ENCODE measurements at places on chromosomes 6 and 20.

DNA sequence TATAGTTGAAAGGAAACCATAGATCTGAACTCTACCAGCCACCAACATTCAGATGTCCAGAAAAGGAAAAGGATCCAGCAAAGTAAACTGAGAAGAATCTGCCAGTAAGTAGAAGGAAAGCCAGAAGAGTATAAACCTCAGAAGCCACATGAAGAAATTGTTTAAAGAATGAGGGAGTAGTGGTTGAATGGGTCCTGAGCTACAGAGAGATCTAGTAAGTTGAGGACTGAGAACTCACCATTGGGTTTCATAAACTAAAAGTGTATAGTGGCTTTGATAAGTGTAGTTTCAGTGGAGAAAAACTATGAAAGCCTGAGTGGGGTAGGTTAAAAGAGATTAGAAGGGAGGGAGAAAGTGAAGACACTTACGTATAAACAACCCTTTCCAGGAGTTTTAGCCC, 32.0 kb upstream of the SUMO4 start:
- DNase-seq: no peak

DNA sequence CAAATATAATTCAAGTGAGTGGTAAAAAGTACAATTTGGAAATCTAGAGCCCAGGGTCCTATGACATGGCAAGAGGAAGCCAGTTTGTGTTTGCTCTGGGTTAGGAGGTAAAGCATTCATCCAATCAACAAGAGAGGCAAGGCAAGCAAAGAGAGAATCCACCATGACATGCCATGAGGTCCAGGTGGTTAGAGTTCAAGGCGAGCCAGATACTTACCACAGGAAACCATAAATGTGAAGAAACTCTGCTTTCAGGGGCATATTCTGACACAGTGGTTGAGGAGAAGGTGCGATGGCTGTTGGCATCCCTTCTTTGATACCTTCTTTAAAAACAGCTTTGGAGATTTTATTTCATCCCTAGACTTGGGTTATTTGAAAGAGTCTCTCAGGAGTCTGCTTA, 193.8 kb upstream of the MAN1A1 start:
- no peak for DNase-seq

- DNase-seq: no peak
These were observed 87.8 kb downstream of the BMP6 start for GRCh38 chr6:7813704-7814103.

DNA sequence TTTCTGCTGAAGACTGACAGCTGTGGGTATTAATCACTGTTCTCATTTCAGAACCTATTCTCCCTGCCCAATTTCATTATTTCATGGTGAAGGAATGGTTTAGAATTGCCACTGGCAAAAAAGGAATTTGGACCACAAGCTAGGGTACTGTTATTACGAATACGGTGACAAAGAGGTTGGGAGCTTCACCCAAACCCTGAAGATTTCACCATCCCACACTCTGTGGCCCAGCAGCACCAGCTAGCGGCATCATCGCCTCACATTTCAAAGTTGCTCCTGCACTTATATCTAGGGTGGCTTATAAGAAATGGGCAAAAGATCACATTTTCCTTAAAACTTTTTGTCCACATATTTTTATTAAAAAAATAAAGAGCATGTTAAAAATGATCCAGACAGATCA, 236.1 kb downstream of the SYNDIG1 start:
- DNase-seq: no peak

DNA sequence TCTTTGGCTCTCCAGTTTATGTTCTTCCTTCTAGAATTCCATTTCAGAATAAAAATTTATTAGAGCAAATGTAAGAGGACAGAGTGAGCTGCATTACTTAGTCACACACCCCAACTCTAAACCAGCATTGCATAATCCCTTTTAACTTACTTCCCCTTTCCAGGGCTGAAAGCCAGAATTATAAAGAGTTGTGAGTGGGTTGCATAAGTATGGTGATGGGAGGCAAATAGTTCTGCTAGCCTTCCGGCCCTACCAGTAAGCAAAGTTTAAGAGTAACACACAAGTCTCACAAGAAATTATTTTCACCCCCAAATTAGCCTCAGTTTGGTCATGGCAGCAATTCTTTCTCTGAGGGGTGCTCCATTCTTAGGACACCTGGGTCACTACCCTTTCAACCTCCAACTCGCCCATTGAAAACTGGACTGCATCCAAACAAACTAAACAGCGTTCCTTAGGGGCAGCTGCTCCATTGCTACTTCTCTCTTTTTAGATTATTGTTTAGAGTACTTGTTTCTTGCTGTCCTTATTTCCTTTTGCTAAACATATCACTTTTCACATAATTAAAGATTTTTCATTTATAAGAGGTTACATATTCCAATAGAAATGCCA, 1.6 kb downstream of the KIAA0408 start:
- no peak for DNase-seq

- DNase-seq: no peak
These were observed 23.2 kb downstream of the CHRNA4 start for GRCh38 chr20:63337786-63338420.

GRCh38 chr6:111788379-111789276, 84.6 kb downstream of the FYN start:
- DNase-seq: no peak

- no peak for DNase-seq
These were observed 26.5 kb upstream of the RNF24 start for GRCh38 chr20:4041748-4042411.

DNA sequence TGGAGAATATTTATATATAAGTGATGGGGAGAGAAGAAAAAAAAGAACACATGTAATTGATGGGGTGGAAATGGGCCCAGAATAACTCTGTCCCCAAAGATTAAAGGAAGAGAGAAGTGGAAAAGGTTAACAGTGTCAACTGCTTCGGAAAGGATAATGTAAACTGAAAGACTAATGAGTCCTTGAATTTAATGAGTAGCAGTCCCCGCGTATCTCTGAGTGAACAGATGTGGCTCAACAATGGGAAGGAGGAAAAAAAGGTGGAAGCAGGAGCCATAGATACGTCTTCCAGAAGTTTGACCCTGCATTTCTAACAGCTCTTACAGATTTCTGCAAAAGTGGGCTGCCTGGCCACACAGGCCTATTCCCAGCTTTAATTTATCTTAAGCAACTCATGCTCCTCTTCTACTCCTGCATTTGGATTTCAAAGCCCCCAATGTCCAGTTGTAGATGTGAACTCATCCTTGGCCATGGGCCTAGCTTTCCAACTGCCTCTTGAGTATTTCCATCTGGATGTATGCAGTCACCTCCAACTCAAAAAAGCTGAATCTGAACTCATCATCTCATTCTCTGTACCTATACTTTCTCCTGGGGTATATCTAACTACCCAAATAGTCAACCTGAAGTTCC, 61.3 kb downstream of the DST start:
- no peak for DNase-seq

GRCh38 chr6:37804586-37804985, 14.9 kb upstream of the ZFAND3 start:
- DNase-seq: no peak

GRCh38 chr20:62045529-62046285, 20.0 kb downstream of the TAF4 start:
- no peak for DNase-seq

- no peak for DNase-seq
These were observed 260.7 kb downstream of the ALDH8A1 start for GRCh38 chr6:134689177-134689576.

DNA sequence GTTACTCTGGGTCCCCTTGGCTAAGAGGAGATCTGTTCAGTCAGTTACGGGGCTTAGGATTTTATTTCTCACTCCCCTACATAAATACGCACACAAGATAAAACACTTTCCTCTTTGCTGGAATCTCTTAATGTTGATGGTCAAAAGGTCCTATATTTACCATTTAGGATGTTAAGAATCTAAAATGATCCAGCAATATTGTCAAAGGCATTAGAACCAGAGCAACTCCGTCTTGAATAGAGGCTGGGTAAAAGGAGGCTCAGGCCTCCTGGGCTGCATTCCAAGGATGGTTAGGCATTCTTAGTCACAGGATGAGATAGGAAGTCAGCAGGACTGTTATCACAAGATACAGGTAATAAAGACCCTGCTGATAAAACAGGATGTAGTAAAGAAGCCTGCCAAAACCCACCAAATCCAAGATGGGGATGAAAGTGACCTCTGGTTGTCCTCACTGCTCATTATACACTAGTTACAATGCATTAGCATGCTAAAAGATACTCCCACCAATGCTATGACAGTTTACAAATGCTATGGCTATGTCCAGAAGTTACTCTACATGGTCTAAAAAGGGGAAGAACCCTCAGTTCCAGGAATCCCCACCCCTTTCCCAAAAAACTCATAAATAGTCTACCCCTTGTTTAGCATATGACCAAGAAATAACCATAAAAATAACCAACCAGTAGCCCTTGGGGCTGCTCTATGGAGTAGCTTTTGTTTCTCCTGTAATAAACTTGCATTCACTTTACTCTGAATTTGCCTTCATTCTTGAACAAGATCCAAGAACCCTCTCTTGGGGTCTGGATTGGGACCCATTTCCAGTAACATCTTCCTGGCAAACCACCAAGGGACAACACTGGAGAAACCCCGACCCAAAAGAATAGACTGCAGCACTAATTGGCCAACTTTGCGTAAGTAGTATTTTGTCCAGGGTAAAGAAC, 107.5 kb downstream of the DTNBP1 start:
- no peak for DNase-seq

DNA sequence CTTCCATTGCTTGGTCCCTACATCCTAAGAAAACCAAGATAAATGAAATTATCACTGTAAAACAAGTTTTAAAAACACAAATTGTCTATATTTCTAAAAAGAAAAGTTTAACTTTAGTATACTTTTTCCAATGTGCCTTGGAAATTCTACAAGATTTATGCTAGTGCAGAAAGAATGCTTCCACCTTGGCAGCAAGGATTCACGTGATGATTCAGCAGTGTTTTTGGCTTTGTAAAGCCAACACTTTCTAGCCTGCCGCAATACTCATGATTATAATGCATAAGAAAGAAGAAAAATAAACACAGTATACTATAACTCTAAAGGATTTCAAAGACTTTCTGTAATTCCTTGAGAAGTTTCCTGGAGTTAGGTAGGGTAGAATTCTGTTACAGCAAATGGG, 442.7 kb downstream of the TENT5A start:
- no peak for DNase-seq

DNA sequence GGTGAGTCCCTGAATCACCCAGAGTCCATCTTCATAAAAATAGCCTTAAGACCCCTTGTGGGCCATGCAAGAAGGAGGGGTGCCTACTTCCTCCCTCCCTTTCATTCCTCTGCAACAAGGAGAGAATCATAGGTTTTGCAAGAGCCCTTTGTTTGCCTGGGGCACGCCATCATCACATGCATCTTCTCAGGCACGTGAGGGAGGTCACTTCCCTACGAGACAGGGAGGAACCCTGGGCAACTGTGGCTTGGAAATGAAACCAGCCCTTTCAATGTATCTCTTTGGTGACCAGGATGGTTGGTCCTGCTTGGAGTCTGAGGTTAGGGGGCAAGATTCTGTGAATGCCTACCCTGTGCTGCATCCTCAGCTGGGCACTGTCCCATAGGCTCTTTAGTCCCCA, 194.8 kb downstream of the MAFB start:
- DNase-seq: no peak

- DNase-seq: no peak
These were observed 10.4 kb downstream of the CD40 start for GRCh38 chr20:46128310-46129151.

Data from activated T-cell treated with anti-CD3 and anti-CD28 coated beads, Interleukin-2, amount 50 U/mL, for 1 hour (primary cell).